Central memory CD4-positive, alpha-beta T cell (primary cell): ENCODE measurements at places on chromosomes 3 and 15.

GRCh38 chr3:23565041-23565775 is 240.5 kb upstream of the UBE2E1 start:
- no peak for DNase-seq

- no peak for DNase-seq
Measured at GRCh38 chr15:62739082-62739481, 303.5 kb upstream of the TPM1 start.

GRCh38 chr3:75049533-75049932 is 435.1 kb upstream of the CNTN3 start:
- no peak for DNase-seq

DNA sequence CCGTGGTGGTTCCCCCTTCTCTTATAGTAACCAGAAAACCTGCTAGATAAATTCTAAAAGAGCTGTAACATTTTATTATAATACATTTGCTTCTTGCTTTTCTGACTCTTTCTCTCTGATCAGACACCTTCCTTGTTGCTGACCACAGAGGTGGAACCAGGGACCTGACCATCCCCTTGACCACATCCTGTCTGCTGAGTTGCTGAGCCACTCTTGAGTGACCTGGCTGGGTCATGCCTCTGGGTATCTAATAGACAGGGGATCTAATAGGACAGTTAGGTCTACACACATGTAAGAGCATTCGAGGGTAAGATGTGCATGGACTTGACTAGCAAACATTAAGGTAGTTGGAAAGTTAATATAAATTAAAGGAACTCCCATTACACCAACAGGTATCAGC is 22.8 kb upstream of the TRIM59 start:
- DNase-seq, result no peak

- DNase-seq, result no peak
Measured at GRCh38 chr15:45287390-45287956, 35.4 kb downstream of the SLC28A2 start.

DNA sequence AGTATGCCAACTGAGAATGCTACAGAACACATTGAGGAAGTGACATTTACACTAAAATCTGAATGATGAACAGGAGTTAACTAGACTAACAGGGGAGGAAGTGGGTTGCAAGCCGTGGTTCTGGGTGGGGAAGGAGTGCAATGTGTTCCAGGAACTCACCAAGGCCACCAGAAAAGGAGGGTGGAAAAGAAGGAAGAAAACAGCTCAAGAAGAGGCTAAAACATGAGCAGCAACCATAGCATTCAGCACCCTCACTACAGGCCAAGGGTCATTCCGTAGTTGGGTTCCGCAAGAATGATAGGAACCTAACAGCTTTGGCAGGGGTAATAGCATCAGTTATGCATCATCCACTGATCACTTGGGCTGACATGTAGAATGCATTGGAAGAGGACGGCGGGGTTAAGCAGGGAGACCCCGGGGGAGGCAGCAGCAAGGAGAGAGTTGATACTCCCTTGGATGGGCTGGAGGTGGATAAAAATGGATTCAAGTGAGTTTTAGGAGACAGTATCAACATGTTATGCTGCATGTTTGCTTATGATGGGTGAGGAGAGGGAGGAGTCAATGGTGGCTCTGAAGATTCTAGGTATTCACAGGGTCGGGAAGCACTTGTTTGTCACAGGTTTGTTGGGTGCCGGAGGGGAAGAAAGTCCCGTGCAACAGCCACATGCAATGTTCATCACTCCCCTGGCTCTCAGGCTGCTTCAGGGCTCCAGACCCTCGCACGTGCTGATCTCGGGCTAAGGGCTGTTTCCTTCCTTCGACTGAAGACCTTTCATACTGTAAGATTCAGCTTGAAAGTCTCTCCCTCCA is 53.2 kb downstream of the LIPC start:
- peak; percentile 56 for DNase-seq

GRCh38 chr3:55409806-55410205 is 77.3 kb downstream of the WNT5A start:
- no peak for DNase-seq

- DNase-seq, result no peak
Measured at GRCh38 chr3:89058371-89058770, 49.0 kb upstream of the EPHA3 start.

- DNase-seq, result no peak
Measured at GRCh38 chr15:70882361-70882760, 9.9 kb downstream of the THAP10 start.

GRCh38 chr3:22632536-22632935 is 570.6 kb upstream of the UBE2E2 start:
- DNase-seq, result no peak

- DNase-seq, result no peak
Measured at GRCh38 chr3:178200316-178200715, 335.9 kb upstream of the KCNMB2 start.

- DNase-seq, result no peak
Measured at GRCh38 chr3:162328649-162329048, 832.0 kb downstream of the OTOL1 start.

GRCh38 chr15:63104727-63105126 is 16.9 kb upstream of the LACTB start:
- DNase-seq, result no peak

DNA sequence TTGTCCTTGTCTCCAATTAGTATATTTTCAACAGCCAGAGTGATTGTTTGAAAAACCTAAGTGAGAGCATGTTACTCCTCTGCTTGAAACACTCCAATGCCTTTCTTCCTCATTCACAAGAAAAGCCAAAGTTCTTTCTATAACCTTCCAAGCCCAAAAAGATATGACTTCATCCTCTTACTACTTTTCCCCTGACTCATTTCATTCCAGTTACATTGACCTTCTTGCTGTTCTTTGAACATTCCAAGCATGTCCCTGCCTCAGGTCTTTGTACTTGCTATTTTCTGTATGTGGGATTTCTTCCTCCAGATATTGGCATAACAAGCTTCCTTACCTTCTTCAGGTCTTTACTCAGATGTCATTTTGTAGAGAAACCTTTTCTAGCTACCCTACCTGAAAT is 28.3 kb downstream of the EHHADH start:
- no peak for DNase-seq

DNA sequence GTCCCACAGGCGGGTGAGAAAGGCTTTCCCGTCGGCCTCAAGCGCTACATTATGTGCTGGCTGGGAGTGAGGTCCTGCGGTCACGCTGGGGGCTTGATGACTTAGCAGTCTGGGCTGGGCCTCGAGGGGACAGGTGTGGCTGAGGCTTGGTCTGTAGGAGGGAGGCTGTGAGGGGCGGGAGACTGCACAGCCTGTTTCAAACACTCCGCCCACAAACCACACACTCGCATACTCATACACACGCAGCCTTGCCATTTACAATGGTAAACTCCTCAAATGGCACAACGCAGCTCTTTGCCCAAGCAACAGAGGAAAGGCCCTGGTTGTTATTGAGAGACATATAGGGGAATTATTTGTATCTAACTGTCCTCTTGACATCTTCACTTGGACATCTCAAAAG is 32.4 kb upstream of the RASGRF1 start:
- no peak for DNase-seq

DNA sequence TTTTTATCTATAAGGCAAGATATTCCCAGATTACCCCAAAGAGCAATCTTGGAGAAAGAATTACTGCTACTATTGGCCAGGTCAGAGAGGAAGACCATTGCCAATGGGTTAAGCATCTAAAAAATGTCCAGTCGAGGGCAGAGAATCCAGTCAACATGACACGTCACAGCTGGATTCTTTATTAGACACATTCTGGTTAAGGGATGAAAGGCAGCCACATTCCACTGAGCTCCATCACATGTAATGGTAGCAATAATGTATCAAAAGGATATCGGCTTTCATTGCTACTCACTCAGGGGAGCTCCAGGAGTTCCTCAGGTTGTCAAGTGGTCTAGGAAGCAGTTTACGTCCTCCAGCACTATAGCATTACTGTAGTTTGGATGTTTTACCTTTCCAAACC is 421.1 kb downstream of the PLOD2 start:
- no peak for DNase-seq

GRCh38 chr15:82856397-82857170 is 47.2 kb downstream of the WHAMM start:
- DNase-seq, result no peak

DNA sequence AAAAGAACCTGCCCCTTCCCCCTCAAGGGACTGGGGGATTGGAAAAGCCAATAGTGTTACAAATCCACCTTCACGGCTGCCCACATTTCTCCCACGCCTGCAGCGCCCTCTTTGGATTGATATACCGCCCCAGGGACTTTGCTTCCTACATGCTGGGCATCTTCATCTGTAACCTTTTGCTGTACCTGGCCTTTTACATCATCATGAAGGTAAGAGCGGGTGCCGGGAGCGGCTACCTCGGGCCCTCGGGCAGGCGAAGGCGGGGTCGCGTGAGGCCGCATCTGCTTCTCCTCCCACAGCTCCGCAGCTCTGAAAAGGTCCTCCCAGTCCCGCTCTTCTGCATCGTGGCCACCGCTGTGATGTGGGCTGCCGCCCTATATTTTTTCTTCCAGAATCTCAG is 73.1 kb downstream of the USF3 start:
- DNase-seq, result no peak

DNA sequence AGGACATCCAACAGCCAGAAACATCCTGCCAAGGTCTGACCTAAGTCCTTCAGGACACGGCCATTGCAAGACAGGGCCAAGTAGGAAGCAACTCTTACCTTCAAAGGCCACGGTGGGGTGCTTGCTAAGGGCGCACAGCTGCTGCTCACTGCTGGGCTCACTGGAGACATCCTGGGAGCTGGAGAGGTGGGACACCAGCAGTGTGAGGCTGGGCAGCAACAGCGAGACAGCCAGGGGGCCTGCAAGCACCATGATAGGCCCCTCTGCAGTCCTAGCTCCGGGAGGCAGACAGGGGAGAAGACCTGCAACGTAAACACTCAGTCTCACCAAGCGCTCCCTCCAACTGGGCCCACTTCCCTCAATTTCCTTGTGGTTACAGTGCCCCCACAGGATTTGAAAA is 79.2 kb downstream of the SEMA5B start:
- DNase-seq, result no peak

- DNase-seq, result no peak
Measured at GRCh38 chr3:190319660-190320059, 2.6 kb downstream of the CLDN1 start.

DNA sequence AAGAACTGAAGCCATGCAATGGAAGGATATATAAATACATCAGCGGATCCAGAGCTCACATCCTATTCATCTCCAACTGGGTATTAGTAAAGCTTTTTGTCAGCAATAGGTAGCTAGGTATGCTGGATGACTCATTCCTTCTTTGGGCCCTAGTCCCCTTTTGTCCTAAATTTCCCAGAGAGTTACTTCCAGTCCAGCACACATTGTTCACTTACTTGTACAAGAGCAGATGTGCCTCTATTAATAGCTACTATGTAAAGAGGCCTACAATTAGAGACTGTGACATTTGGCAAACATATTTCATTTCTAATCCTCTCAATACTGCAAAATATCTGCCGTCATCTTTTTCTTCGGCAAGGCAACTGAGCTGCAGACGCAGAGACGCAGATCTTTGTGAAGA is 1.7 kb upstream of the SLC4A7 start:
- DNase-seq, result no peak

DNA sequence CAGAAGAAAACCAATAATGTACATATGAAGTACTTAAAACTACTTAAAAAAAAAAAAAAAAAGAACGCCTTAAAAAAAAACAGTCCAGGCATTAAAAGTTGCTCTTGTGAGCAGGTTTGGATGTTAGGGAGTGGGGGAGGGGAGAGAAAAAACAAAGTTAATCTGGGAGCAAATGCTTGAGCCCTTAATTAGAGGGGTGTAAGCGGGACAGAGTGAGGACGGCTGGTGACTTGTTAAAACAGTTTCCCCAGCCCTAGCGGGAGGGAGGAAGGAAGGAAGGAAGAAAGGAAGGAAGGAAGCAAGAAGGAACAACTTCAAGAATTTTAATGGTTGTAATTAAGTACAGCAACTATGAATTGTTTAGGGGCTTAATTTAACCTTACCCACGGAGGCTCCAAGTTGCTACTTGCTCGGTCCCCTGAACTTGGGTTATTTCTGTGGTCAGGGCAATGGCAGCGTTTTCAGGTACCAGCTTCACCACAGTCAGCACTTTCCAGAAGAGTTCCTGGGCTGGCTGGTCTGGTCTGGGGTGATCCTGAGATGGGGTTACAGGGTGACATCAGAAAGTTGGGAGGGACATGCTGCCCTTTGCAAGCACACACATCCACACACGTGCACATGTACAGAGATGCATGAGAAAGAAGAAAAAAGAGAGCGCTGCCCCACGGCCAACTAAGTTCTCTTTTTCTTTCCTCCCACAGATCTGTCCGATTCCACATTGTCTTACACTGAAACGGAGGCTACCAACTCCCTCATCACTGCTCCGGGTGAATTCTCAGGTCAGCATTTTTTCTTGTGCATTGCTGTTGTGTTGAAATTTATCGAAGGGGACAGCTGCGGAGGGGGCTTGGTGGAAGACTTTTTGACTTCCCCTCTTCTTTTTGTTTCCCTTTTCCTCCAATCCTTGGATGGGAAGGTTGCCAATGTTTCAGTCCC is 14.0 kb downstream of the SMAD6 start:
- DNase-seq, result no peak

DNA sequence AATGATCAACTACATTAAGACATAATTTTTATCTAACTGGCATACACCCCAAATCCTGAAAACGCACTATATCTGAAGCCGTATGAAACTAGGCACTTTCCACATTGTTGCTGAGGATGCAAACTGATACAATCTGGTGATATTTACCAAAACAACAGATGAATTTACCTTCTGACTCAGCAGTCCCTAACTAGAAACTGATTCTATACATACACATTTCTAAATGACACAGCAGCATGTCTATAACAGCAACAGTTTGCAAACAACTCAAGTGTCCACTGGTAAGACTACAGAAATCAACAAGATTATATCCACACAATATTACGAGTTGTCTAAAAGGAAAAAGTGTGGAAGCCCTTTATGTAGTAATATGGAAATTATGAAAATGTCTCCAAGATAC is 22.9 kb downstream of the SECISBP2L start:
- no peak for DNase-seq

- DNase-seq, result no peak
Measured at GRCh38 chr15:81273855-81274254, 50.1 kb downstream of the STARD5 start.

- DNase-seq, result no peak
Measured at GRCh38 chr15:90891346-90891949, 7.1 kb downstream of the FES start.

GRCh38 chr3:173690542-173691180 is 293.1 kb downstream of the NLGN1 start:
- DNase-seq, result no peak
